ENCODE measurements at places on chromosomes 1 and 21. TPM values are rescaled to one million over a fixed set of nuclear protein-coding genes. Genes with fewer than 3 reads are reported as not detected.

Gene GLUL
- 287 TPM for polyA plus RNA-seq

Gene VAV3
- polyA plus RNA-seq = 142 TPM

Gene ALG6
- 30.1 TPM for polyA plus RNA-seq

Gene CPTP
- 19.5 TPM for polyA plus RNA-seq

Gene PGLYRP4
- not detected for polyA plus RNA-seq

Gene FYB2
- polyA plus RNA-seq = 0.96 TPM

GRCh38 chr1:223269006-223269405 is 95.0 kb downstream of the SUSD4 start:
- DNase-seq = no peak

DNA sequence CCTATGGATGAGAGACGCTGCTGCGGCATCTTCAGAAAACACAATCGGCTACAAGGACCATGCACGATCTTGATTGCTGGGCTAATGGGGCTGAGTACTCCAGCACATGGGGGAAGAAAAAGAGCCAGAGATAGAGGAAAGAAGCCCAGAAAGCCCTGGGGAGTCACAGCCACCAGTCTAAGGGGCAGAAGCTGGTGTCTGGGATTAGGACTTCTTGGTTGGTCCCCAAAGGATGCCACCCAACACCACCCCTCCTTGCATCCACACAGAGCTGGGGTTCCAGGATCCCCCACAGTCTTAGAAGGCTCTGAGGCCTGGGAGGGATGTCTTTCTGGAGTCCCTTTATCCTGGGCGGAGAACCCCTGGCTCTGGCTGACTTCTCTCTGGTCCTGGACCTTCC is 98.4 kb upstream of the TARDBP start:
- no peak for DNase-seq

- DNase-seq = peak; percentile 19
Measured at GRCh38 chr1:84847253-84848250, 45.5 kb downstream of the LPAR3 start.

DNA sequence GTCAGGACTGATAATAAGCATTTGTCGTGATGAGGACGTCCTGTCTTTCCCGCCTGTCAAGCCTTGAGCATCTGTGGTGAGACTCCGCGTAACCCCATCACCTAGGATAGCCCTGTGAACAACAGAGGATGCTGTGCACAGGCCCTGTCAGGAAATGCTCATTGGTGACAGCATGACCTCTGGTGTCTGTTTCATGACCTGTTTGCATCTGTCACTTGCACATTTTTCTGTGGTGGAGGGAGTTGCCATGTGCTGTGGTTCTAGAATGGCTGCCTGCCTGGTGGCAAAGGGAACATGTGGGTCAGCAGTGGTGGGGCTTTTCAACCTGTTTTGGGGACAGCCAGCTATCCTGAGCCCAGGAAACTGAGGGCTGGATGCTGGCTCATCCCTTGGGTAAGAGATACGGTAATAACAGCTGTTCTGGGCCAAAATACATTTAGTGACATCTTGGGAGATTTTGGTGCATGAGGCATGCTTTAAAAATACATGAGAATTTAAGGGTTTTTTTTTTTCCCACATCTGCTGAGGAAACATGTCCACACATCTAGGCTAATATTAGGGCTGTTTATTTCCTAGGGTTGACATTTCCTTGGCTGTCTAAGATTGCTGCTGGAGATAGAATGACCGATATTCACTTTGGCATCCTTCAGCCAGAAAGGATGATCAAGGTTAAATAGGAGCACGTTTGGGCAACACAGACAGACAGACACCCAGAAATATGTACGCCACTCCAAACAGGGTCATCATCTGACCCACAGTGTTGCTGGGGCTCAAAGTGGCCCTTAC is 52.9 kb downstream of the KCNC4 start:
- no peak for DNase-seq

GRCh38 chr1:2239384-2239985 is 11.4 kb downstream of the SKI start:
- no peak for DNase-seq

- no peak for DNase-seq
Measured at GRCh38 chr1:176993587-176993986, 170.9 kb downstream of the ASTN1 start.

DNA sequence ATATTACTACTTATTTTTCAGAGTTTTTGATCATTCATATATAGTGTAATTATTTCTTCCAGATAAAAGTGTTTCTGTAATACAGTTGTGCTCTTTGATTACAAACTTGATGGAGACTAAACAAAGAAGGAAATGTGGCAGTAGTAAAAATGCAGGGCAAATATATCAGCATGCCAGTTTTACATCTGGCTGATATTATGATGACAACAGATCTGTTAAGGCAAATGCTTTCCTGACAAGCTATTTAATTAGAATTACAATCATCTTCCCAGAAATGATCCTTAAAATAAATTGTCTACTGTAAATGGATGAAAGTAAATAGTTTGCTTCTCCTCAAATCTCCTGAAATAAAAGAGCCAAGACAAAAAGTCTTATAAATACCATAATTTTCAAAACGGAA is 1659.8 kb downstream of the BRINP3 start:
- no peak for DNase-seq

Measured in left renal pelvis (tissue), 4 donors.